Stimulated activated CD8-positive, alpha-beta memory T cell treated with anti-CD3 and anti-CD28 coated beads, Interleukin-7, amount 100 ng/mL, for 24 hours (primary cell): ENCODE measurements at places on chromosomes 16 and 17.

DNA sequence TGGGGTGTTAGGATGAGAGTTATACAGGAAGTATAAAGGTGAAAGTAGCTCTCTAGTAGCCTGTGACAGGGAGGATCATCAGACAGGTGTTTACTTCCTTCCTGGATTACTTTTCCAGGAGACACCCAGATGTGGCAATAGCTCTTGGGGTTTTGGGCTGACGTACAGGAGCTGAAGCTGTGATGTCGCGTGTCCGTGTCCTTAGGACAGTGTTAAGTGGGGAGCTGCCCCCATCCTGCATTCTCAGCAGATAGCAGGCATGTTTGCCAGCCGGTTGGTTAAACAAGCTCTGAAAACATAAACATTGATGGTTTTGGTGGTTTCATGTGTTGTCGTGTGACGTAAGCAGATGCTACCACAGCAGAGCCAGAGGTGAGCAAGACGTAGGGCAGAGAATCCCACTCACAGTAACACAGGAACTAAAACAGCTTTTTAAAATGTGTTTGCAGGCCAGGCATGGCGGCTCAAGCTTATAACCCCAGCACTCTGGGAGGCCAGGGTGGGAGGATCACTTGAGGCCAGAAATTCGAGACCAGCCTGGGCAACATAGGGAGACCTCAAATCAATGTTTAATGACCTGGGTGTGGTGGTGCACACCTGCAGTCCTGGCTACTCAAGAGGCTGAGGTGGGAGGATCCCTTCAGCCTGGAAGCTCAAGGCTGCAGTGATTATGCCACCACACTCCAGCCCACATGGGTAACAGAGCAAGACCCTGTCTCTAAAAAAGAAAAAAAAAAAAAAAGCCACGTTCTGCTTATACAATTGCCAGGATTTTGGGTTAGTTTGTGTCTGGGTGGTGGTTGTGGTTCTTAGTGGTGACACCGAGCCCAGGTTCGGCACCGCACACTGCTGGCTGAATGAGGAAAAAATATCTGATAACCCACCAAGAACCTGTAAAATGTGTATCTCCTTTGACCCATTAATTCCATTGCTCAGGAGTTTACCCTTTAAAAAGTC is 18.2 kb upstream of the IL17C start:
- DNase-seq = no peak

DNA sequence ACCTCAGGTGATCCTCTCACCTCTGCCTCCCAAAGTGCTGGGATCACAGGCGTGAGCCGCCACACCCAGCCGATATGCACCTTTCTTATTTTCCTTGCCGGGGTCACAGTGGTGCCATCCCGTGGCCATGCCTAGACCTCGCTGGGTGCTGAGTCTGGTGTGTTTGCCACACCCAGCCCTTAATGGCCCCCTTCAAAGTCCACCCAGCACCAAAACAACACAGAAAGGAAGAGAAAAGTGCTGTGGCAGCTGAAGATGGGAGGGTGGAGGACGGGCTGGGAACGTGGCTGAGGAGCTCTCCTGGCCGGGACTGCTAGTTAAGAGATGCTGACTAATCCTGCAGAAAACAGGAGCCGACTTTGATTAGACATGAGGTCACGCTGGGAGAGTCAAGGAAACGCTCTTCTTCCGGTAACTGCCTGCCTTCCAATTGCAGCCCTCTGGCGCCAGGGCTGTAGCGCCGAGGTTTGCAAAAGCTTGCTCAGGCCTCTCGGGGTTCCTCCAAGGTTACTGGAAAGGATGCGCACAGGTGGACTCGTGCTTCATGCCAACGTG is 10.9 kb downstream of the SLC43A2 start:
- no peak for DNase-seq

- peak; percentile 46 for DNase-seq
These were observed 18.8 kb downstream of the XPO6 start for GRCh38 chr16:28192806-28193529.

DNA sequence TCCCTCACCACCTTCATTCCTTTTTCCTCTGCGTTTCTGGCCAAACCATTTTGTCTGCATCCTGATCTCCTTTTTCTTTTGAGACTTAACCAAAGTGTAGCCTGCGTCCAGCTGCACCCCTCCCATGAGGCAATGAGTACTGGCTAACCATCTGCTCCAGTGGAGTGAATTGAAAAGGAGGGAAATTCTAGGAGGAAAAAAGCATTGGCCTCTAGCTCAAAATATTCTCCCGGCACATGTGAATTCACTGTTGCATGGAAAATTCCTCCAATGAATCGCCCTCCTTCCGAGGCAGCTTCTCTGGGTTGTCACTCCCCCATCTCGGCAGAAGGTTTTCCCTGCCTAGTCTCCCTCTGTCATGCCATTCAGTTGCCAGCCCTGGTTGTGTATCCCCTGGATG is 5.6 kb downstream of the RAP1GAP2 start:
- no peak for DNase-seq

DNA sequence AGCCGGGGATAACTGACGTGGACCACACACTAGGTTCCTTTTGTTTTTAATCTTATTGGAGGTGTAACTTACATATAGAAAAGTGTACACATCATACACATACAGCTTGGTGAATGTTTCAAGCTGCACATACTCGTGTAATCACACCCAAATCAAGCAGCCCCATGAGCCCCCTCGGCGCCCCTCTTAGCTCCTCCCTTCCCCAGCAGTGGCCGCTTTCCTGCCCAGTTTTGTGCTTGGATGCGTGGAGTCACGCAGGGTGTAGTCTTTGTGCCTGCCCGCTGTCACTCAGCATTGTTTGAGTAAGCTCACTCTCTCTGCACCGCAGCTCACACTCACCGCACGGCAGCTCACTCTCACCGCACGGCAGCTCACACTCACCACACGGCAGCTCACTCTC is 151.7 kb upstream of the CHMP6 start:
- DNase-seq = no peak

DNA sequence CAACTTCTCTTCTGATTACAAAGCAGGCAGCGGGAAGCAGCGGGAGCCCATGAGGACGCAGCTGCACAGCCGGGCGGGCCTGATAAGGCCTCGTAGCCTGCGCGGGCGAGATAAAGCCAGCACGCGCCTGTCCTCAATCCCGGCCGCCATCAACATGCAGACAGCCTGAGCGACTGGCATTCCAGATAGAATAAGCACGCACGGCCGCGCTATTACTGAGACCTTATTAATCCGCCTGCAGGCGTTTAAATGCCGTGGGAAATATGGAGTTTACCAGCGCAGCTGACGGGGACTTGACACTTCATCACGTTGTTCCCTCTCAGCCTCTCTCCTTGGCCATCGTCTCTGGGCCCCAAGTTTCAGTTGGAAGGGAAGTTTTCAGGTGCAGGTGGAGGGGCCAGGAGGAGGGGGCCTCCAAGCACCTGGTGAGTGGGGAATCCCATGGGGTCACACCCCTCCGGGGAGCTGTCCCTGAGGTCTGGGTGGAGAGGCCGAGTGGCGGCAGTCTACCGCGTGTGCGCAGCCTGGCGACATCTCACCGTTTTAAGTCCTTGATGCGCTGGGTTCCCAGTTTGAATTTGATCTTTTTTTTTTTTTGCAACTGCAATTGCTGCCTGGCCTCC is 27.3 kb upstream of the CBFA2T3 start:
- no peak for DNase-seq

DNA sequence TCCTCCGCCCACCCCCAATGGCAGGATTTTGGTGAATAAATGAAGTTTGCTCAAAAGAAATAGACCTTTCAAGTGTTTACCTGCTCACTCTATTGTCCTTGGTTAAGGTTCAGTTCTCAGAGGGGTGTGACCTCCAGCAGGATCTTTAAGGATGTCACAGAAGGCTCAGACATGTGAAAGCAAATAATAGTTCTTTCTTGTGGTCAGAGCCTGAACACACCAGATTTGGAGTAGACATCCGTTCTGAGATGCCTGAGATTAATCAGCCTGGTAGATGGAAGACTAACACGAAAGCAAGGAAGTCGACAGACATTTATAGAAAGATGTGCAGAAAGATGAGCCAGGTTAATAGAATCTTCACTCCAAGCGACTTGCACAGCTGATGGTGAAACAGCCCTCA is 557.9 kb upstream of the CDH11 start:
- DNase-seq = no peak

GRCh38 chr17:71432378-71433315 is 688.2 kb upstream of the SOX9 start:
- no peak for DNase-seq
